Heart left ventricle (tissue), 16 donors: ENCODE measurements at places on chromosomes 13 and 19.

GRCh38 chr13:46527237-46527636 is 25.7 kb upstream of the LRCH1 start:
- DNase-seq, result no peak
- H3K27me3 ChIP-seq, result no peaks in the 10 kb centered on the region
- no peaks in the 10 kb centered on the region for H3K36me3 ChIP-seq
- no peak overlapping the region for H3K27ac ChIP-seq

DNA sequence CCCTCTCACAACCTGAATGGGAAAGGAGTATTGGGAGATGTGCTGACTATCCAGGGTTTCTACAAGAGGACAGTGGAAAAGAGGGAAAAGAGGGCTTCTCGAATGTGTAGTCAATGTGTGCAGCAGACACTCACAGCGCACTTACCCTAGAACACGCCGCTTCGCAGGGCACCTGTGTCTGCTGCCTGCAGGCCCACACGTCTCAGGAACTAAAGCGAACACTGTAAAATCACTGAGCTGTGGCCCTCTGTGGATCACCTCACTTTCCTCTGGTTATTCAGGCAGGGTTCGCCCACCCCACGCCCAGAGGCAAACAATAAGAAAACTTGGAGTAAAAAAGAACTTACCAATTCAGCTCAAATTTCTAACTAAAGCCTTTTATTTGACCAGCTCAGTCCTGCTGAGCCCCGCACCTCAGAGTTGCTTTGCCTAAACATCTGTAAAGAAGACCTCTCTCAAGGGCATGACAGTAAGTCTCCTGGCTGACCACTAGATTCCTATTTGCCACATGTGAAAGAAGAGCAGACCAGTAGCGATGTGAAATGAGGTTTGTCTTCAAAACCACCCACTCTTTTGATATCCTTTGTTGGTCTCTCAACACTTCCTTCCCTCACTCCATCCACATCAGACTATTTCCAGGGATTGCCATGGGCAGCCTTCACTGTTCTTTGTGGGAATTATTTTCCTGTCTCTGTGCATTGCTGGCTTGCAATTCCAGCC is 19.3 kb upstream of the DOCK9 start:
- H3K36me3 ChIP-seq, result no peaks in the 10 kb centered on the region
- DNase-seq, result no peak
- no peak overlapping the region for H3K27ac ChIP-seq
- no peaks in the 10 kb centered on the region for H3K27me3 ChIP-seq
- no peak overlapping the region for H3K4me3 ChIP-seq

DNA sequence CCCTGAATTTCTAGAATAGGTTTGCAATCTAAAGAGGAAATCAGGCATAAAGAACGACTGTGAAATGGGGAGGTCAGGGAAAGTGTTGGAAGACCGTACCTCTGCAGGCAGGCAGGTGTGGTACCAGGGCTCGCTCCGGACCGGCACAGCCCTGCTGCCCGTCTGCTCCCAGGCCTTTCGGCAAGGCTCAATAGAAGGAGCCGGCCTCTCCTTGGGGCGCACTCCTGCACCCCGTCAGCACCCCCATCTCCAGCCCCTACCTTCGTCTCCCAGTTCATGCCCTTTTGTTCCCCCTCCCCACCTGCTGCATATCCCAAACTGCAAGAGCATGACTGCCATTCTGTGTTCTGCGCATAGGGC is 139.8 kb upstream of the SOX1 start:
- no peak for DNase-seq
- no peak overlapping the region for H3K27ac ChIP-seq
- peaks cover 16% of the 10 kb centered on the region for H3K27me3 ChIP-seq
- no peaks in the 10 kb centered on the region for H3K36me3 ChIP-seq
- H3K4me1 ChIP-seq, result no peaks in the 10 kb centered on the region

- no peak for DNase-seq
- peaks cover 17% of the 10 kb centered on the region for H3K4me1 ChIP-seq
- no peak overlapping the region for H3K27ac ChIP-seq
- no peak overlapping the region for H3K4me3 ChIP-seq
Observed at GRCh38 chr13:27117158-27117557, 54.5 kb downstream of the USP12 start.

GRCh38 chr13:33372251-33372919 is 86.8 kb upstream of the STARD13 start:
- no peaks in the 10 kb centered on the region for H3K36me3 ChIP-seq
- no peak overlapping the region for H3K27ac ChIP-seq
- no peak for DNase-seq
- peaks cover 7% of the 10 kb centered on the region for H3K4me1 ChIP-seq
- no peaks in the 10 kb centered on the region for H3K27me3 ChIP-seq

GRCh38 chr19:400976-401865 is 7.7 kb downstream of the C2CD4C start:
- no peak for DNase-seq
- H3K4me1 ChIP-seq, result no peaks in the 10 kb centered on the region
- H3K36me3 ChIP-seq, result no peaks in the 10 kb centered on the region
- H3K27me3 ChIP-seq, result peaks cover 36% of the 10 kb centered on the region

DNA sequence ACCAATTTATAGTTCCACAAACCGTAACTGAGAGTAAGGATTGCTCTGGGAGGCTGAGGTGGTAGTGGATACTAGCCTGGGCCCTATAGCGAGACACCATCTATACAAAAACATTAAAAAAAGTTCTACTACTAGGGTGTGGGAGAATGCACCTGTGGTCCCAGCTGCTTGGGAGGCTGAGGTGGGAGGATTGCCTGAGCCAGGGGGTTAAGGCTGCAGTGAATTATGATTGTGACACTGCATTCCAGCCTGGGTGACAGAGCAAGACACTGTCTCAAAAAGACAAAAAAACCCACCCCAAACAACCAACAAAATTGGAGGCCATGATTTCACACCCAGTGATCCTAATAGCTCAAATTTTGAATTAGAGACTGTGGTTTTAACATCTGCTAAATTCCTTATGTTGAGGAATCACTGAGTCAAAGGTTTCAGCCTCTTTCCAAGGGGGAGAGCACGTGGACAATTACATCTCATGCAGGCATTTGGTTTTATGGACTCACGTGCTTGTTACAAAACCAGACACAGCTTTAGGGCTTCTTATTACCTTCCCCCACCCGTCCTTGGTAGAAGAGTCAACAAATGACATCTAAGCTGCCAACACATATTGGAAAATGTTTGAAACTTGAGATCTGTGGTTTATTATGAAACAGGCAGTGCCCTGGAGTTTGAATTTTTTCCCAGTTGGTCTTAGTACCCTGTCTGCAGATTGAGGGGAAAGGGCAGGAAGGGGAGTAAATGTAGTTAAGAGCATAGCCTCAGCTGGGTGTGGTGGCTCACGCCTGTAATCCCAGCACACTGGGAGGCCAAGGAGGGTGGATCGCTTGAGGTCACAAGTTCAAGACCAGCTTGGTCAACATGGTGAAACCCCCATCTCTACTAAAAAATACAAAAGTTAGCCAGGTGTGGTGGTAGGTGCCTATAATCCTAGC is 18.5 kb downstream of the CYP2A6 start:
- H3K36me3 ChIP-seq, result no peaks in the 10 kb centered on the region
- no peak for DNase-seq
- no peaks in the 10 kb centered on the region for H3K4me1 ChIP-seq

- H3K27ac ChIP-seq, result no peak overlapping the region
- H3K36me3 ChIP-seq, result no peaks in the 10 kb centered on the region
- no peak for DNase-seq
- no peak overlapping the region for H3K4me3 ChIP-seq
- no peaks in the 10 kb centered on the region for H3K4me1 ChIP-seq
Observed at GRCh38 chr13:37433086-37433485, 165.5 kb downstream of the POSTN start.

GRCh38 chr13:99439850-99440604 is 61.2 kb upstream of the TM9SF2 start:
- no peak overlapping the region for H3K27ac ChIP-seq
- no peaks in the 10 kb centered on the region for H3K4me1 ChIP-seq
- H3K27me3 ChIP-seq, result peaks cover 11% of the 10 kb centered on the region
- no peaks in the 10 kb centered on the region for H3K36me3 ChIP-seq

DNA sequence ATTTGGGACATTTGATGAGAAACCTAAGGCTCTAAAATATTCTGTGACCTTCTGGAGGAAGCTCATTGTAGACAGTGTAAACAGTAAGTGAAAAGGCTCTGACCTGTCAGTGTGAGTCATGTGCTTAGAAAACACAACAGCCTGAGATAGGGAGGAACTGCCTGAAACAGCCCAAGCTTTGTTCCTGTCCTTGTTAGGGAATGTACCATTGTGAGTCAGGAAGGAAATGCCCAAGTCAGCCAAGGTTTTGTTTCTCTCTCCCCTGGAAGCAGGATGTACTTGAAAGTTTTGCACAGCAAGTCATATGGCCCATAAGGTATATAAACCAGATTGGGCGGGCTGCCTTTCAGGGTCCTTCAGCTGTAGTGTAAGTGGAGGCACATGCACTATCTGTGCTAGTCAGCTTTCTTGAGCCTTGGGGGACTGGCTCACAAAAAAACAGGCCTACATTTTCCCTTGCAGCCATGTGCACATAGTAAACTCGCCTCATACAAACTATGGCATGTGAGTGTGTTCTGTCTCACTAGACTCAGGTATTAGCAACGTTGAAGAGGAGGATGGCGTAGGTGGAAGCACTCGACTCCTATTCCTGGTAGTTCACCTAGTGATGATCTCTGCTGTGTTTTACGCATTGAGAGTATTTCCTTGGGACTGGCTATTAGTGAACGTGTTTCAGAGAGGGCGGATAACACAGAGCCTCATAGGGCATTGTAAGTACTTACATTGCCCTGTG is 141.2 kb upstream of the KLHL1 start:
- no peak overlapping the region for H3K27ac ChIP-seq
- no peaks in the 10 kb centered on the region for H3K36me3 ChIP-seq
- no peaks in the 10 kb centered on the region for H3K4me1 ChIP-seq
- no peaks in the 10 kb centered on the region for H3K27me3 ChIP-seq

GRCh38 chr13:52003541-52003940 is 7.7 kb downstream of the ATP7B start:
- no peaks in the 10 kb centered on the region for H3K27me3 ChIP-seq
- no peak overlapping the region for H3K27ac ChIP-seq

DNA sequence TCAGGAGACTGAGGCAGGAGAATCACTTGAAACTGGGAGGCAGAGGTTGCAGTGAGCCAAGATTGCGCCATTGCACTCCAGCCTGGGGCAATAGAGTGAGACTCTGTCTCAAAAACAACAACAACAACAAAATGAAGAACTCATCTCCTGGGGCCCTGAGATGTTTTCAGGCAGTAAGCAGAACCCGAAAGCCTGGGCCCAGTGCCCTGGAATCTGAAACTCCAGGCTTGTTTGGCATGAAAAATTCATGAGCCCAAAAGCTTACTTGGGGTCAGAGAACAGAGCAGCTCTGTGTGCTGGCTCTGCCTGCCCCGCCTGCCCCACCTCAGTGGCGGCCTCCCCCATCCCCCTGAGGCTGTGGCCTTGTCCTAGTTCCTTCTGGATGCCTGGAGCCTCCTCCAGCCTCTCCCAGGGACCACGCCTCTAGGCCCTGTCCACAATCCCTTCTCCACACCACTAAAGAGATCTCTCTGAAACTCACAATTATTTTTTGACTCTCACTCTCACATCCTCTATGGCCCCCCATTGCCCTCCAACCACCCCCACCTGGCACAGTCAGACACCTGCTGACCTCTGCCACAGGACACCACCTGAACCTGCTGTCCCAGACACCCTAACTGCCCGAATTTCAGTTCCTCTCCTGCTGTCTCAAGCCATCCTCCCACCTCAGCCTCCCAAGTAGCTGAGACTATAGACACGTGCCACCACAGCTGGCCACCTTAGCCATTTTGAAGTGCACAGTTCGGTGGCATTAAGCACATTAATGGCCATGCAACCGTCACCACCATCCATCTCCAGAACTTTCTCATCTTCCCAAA is 6.9 kb upstream of the AP1M2 start:
- peaks cover 11% of the 10 kb centered on the region for H3K4me1 ChIP-seq
- H3K4me3 ChIP-seq, result no peak overlapping the region
- no peaks in the 10 kb centered on the region for H3K36me3 ChIP-seq
- no peak for DNase-seq
- H3K27me3 ChIP-seq, result peaks cover 9% of the 10 kb centered on the region
- no peak overlapping the region for H3K27ac ChIP-seq

GRCh38 chr19:52923778-52924593 is 758 bp upstream of the ZNF888 start:
- H3K27ac ChIP-seq, result peak overlapping the region; percentile 63
- peaks cover 9% of the 10 kb centered on the region for H3K36me3 ChIP-seq
- H3K27me3 ChIP-seq, result no peaks in the 10 kb centered on the region
- H3K4me1 ChIP-seq, result peaks cover 16% of the 10 kb centered on the region
- H3K4me3 ChIP-seq, result peak overlapping the region; percentile 60
- peak; percentile 72 for DNase-seq

DNA sequence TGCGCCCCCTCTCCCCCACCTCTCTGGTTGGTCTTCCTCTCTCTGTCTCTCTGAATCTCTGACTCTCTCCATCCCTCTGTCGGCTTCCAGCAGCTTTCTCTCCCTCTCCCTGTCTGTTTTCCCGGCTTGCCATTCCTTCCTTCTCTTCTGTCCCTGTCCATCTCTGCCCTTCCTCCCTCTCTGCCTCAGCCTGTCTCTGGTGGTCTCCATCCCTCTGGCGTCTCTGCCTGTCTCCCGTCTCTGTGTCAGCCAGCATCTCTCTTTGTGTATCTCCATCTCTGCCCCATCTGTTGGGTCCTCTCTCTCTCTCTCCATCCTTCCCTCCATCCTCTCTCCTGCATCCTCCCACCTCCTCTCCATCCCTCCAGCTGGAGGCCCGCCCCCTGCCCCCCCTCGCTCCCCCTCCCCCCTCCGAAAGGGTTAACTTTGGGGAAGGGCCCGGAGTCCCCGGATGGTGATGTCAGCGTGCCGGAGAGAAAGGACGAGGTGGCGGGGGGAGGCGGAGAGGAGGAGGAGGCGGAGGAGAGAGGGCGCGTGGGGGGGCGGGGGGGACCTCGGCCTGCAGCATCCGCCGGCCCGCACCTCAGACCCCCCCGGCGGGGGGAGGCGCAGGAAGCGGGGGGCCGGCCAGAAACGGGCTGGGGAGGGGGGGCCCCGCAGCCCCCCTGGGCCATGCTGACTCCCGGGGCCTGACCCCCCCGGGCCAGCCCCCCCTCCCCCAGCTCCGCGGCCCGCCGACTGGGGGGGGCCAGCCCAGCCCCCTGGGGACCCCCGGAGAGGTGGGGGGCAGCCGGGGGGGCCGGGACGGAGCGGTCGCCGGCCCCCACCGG is at the start of gene BRSK1:
TSS of gene BRSK1 (plus strand) at position 450 of the 830 bp plus-strand sequence. CDS start 446 bp downstream, outside the sequence.
- no peaks in the 10 kb centered on the region for H3K36me3 ChIP-seq
- H3K27ac ChIP-seq, result peak within 1 kb of the TSS; percentile 71
- peaks cover 21% of the 10 kb centered on the region for H3K4me1 ChIP-seq
- peak; percentile 59 for DNase-seq
- H3K27me3 ChIP-seq, result no peaks in the 10 kb centered on the region

DNA sequence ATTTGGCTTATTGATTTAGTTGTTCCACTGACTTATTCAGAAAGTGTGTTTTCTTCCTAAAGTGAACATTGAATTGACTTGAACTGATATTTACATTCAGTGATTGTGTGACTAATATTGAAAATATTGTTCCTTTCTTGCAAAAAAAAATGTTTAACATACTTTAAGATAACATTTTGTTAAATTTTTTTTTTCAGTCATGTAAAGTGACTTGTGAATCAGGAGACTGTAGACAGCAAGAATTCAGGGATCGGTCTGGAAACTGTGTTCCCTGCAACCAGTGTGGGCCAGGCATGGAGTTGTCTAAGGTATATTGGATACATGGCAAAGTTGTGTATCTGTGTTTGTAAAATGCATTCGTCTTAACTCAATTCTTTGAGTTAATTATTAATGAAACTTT is 22.9 kb downstream of the TNFRSF19 start:
- no peak overlapping the region for H3K27ac ChIP-seq
- no peak for DNase-seq
- H3K4me3 ChIP-seq, result no peak overlapping the region
- H3K36me3 ChIP-seq, result no peaks in the 10 kb centered on the region
